ENCODE measurements at places on chromosomes 6 and 20.

DNA sequence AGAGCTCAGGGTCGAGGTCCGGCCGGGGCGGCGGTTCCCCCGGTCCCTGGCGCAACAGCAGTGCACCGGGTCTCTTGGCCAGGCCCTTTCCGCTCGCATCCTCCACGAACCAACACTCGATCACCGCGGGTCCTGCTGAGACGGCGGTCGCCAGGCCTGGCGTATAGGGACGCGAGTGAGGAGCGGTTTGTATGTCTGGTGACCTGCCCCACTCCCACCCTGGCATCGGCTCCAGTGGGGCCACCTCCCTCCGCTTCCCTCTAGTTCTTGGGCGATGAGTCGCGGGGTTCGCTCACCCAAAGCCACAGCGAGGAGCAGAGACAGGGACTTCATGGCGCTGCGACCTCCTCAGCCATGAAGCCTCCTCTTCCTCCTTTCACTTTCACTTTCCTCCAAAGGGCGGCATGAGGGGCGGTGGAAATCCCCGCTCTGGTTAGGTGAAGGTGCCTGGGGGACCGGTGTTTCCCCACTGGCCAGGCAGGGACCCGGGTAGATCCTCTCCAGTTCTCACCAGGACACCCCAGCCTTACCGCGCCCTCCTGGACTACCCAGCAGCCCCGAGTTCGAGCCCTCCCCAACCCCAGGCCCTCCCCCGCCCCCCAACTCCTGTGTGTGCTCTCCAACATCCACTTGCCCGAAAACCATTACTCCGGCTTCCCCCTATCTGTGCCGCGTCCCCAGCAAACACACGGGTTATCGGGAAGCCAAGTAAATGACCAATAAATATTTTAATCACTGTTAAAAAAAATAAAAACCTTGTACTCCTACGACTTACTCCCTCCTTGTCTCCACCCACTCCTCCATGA lies at the start of gene TAPBP:
Gene TAPBP (minus strand): TSS at position 370 of the 806 bp plus-strand sequence. CDS start 37 bp downstream, at position 333.
- DNase-seq, result peak; percentile 54

DNA sequence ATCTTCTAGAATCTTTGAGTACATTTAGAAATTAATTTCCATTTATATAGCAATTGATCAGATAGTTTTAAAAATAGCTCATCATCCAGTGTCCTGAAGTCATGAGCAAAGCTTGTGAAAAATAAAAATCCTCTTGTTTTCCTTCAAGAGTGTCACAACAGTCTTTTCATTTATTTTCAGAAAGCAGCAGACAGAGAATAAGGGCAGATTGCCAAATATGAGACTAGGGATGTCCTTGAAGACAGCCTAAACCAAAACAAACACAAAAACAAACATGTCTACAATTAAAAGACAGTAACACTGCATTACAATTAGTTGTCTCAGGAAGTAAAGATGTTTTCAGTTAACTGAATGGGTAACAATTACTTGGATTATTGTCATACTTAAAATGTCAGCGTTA lies 682.8 kb downstream of the TFAP2A start:
- no peak for DNase-seq

DNA sequence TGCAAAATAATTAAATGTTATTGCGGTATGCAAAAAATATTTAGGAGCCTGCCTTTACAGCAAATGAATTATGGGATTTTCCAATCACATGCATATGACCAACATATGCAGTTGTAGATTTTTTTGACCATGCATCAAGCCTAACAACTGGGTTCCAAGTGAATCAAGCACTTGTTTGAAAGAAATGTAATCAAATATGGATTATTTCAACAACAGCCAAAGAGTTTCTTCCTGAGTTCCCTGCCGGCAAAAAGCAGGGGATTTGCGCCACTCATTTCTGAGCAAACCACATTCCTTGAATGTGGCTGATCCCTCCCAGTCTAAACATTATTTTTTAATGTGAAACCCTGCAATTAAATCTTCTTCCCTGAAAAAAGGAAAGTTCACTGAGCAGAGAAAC lies 100.1 kb upstream of the ADTRP start:
- no peak for DNase-seq

DNA sequence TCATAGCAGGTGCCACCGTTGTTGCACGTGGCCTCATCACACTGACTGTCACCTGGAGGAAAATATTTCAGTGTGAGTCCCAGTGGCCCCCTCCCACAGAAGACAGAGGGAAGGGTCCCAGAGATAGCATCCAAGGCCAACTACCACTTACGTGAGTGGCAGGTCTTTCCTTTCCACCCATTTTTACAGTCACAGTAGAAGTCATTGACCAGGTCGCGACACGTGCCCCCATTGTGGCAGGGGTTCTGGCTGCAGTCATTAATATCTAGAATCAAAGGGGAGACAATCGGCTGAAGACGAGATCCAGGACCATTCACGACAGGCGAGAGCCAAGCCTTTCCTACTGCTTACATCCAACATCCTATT lies 28.6 kb downstream of the JAG1 start:
- DNase-seq, result no peak

DNA sequence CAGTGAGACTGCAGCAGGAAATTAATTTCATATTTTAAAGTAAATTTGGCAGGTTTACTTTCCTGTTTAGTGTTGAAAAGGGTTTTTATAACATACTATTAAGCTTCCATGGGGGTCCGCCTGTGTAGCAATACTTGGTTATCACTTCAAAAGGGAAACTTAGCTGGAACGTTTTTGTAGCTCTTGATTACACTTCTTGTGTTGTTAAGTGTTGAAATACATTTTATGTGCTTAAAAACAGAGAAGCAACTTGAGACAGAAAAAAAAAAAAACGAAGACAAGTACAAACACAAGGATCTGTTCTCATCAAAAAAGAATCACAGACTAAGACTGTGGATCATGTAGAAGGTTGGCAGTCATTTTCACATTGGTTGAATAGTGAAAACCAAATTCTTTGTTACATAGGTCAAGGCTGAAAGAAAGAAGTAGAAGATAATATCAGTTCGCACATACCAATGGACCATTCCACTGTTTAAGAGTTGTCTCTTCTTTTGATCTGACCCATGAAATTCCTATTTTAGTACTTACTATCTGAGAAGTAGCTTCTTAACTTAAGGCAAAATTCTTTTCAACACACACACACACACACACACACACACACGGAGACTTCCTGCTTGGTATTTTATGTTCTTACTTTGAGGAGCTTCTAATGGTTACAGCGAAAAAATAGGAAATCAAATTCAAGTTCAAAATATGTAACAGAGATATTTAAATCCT lies 113.9 kb upstream of the SLC35B3 start:
- no peak for DNase-seq

- no peak for DNase-seq
Measured at GRCh38 chr6:11381801-11382513, 149.5 kb upstream of the NEDD9 start.

GRCh38 chr6:127902933-127903332 lies 2.1 kb upstream of the THEMIS start:
- no peak for DNase-seq

- no peak for DNase-seq
Measured at GRCh38 chr6:170110201-170111140, 180.4 kb downstream of the DLL1 start.

All from activated naive CD4-positive, alpha-beta T cell (primary cell).